Adrenal gland (tissue), 19 donors: ENCODE measurements at places on chromosomes 16 and 17.
A peak's percentile ranks its signal among the peaks of the same experiment; 100 is the strongest.

- peak; percentile 12 for DNase-seq
Observed at GRCh38 chr16:53865494-53865863, 161.5 kb downstream of the FTO start.

DNA sequence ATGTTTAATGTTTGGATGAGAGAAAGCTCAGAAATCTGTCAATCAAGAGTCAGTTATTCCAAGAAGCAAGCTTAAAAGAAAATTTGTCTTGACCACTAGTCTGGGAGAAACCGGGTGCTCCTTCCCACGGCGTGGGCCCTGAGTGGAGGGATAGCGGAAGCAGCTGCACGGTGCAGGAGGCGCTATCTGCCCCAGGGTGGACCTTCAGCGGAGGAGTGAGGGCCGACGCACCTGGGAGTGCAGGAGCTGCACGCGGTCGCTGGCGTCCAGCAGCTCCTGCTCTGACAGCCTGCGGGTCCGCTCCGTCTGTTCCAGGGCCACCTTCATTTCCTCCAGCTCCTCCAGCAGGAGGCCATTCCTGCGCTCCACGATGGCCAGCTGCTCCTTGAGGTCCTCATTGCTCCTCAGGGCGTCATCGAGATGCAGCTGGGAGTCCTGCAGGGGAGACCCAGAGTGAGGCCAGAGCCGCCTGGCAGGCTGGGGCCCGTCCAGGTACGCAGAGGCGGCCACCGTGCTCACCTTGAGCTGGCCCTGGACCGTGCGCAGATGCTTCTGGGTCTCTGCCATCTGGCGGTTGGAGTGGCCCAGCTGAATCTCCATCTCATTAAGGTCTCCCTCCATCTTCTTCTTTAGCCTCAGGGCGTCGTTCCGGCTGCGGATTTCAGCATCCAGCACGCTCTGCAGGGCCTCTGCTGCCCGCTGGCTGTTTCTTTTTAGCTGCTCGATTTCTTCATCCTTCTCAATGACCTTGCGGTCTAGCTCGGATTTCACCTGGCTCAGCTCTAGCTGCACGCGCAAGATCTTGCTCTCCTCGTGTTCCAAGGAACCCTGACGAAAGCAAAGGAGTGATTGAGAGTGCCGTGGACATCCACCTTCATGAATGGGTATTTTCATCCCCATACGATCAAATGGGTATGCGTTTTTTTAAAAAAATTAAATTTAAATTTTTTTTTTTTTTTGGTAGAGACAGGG lies 63.5 kb downstream of the MYH13 start:
- no peak for DNase-seq

GRCh38 chr17:62906881-62907280 lies 59.2 kb upstream of the TANC2 start:
- no peak for DNase-seq

DNA sequence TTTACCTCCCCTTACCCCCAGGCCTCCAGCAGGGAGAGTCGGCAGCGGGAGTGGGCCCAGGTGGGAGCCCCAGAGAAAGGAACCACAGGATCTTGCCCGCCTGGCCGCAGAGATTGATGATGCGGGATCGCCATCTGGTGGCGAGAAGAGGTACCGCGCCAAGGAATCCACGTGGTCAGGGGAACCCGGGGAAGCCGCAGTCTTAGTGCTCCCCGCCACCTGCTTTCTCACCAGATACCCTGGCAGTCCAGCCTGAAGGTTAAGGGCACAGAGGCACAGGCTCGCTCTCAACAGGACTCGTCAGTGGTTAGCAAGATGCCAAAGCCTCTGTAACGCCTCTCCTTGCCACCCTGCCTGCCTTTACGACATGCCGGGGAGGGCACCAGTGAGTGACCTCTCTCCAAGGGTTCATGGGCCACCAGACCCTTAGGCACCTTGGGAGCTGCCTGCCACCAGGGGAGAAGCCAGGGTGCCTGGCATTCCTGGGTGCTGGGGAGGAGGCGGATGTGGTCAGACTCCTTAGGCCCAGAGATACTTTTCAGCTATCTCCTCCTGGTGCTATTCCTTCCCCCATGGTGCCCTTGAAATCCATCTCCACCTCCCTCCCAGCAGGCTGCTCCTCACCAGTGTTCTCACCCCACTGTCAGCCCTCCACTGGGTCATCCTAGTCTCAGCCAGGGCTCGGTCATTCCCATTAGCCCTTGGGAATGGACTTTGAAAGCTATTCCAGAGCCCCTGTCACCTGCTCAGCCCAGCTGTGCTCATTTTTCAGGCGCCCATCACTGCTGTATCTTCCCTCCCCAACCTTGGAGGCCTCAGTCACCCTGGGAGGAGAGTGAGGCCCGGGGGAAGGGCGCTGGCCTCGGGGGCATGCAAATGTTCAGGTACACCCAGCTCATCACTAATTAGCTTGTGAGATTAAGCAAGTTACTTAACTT lies 5.5 kb upstream of the RHBDF2 start:
- peak; percentile 91 for DNase-seq

DNA sequence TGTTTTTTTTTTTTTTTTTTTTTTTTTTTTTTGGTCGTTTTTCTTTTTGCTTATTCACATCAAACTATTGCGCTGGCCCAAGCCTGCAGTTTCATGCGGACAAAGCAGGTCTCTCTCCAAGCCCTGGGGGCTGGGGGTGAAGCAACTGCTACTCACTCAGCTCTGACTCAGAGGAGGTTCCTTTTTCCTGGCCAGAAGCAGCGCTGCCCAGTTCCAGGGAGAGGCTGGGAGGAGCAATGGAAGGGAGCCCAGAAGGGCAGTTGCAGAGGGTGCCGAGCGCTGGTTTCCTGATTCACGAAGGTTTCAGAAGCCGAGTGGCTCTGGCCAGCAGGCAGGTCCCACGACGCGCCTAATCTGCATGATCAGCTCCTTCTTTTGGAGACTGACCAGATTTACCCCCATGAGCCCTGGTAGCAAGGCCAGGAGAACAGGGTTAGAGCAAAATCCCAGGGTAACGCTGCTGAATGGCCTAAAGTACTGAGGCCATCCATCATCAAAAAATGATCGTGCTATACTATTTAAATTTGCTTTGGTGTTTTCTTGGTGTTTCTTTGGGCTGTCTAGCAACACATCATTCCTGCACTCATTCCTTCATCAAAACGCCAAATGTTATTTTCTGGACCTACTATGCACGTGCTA lies 144.7 kb upstream of the SOX9 start:
- peak; percentile 65 for DNase-seq

- no peak for DNase-seq
Observed at GRCh38 chr17:39618956-39619785, 7.6 kb upstream of the PPP1R1B start.

GRCh38 chr17:33228548-33228947 lies 64.5 kb downstream of the ASIC2 start:
- DNase-seq: no peak

DNA sequence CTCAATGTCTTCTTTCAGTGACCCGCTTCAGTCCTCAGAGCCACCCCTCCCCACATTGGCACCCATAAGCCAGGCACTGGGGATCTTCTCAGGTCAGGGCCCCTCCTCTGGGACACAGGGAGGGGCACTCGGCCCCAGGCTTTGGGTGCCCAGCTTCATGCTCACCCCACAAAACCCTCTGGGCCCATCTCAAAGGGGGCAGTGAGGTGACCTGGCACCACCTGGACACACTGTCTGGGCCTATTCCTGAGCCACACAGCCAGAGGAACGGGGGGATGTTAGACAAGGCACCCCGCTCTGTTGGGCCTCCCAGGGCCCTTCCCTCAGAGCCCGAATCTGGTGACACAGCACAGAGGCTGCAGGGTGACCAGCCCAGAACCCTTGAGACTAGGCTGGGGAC lies 36.1 kb downstream of the TNFRSF13B start:
- no peak for DNase-seq

DNA sequence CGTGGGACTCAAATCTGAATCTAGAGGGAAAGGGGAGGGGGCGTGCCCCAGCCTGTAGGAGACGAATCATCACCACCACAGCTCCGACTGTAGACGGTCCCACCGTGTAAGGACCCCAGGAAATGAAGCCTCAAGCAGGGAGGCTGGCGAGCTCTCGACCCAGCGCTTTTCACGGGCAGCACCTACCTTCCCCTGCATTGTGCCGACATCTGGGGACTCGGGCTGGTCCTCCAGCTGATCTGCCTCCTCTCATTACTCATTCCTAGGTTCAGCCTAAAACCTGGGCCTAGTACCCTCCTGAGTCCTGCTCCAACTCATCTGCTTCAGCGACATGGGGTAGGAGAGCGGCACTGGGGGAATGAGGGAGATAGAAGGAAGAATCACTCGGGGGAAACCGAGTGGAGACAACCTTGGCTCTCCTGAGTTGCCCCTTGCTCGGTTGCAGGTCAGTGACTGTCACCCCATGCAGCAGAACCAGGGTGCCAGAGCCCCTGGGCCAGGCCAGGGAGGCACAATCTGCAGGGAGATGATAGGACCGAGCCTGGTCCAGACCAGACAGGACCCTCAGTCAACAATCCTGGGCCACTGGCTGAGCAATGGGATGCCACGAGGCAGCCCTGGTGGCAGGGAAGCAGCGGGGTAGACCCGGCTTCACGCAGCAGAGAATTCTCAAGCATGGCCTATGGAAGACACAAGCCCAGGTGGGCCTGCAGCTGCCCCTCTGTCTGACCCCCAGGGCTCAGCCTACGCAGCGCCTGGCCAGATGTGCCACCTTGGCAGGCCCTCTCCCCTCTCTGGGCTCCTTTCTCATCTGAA lies 833 bp upstream of the BCAR1 start:
- peak; percentile 25 for DNase-seq

DNA sequence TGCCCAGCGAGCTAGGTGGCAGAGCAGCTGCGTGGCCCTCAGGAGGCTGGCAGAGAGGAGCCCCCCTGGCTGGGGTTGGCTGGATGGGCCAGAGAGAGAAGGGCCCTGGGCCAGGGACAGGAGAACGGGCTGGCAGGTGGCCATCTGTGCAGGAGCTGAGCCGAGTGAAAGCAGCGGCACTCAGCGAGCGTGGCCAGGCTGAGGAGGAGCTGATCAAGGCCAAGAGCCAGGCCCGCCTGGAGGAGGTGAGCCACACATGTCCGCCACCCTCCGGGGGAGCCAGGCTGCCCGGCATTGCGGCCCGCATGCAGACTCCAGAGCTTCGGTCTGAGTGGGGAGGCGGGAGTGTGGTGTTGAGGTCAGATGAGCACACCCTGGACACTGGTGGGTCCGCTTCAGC lies 2.1 kb upstream of the RAC3 start:
- DNase-seq: no peak

DNA sequence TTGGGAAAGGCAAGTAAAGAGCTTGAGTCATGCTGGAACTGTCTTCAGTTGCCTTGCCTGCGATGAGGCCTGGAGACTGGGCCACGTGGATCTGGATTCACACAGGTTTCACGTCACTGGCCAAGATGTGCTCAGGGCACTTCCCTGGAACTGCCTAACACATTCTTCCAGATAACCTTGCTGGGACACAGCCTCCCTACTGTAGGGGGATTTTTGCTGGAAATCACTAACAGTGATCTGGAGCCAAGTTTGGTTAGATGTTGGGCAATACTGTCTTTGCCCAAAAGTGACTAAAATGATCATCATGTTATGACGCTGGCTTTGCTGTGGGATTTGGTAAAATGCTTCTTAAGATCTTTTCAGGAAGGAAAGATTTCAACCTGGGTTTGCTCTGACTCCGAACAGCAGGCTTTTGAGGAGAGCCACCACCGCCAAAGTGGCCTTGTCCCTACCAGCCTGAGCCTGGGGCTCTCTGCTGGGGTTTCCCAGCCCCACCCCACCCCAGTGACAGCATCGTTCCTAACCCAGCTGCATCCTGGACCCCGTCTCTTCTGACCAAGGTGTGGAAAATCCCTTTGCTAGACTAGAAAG lies 14.7 kb downstream of the C1QTNF1 start:
- peak; percentile 81 for DNase-seq

GRCh38 chr17:73824321-73824720 lies 180.1 kb upstream of the SDK2 start:
- no peak for DNase-seq

GRCh38 chr17:46901291-46901690 lies 21.7 kb upstream of the GOSR2 start:
- DNase-seq: no peak

GRCh38 chr17:6075845-6076244 lies 5.7 kb downstream of the WSCD1 start:
- no peak for DNase-seq

GRCh38 chr16:57815987-57816745 lies 13.9 kb upstream of the KIFC3 start:
- peak; percentile 93 for DNase-seq

DNA sequence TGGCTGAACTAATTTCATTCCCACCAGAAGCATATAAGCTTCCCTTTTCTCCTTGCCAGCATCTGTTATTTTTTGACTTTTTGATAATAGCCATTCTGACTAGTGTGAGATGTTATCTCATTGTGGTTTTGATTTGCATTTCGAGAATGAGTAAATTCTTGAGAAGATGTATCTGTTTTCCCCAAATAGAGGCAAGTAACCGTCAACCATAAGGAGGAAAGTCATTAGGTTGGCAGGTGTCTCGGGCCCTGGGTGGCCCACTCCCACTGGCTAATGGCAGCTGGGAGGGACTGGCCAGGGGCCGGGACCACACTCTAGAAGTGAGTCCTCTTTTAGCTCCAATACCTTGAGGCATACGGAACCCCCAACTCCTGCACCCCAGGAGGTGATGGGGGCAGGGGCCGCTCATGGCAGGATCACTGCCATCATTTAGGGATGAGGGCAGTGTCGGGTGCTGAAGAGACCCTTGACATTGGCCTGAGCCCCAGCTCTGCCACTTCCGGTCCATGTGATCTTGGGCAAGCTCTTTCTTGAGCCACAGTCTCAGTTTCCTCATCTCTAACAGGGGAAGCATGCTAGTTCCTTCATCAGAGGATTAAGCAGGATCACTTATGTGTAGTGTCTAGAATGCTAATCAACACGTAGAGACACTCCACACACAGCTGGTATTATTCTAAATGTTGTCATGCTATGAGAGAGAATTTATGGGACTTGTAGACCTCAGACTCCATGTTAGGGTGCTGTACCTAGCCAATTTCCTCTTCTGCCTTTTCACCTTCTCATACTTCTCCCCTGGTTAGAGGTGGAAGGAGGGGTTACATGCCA lies 44.3 kb downstream of the RGS9 start:
- no peak for DNase-seq

- no peak for DNase-seq
Observed at GRCh38 chr17:9612006-9612405, 33.3 kb upstream of the USP43 start.

DNA sequence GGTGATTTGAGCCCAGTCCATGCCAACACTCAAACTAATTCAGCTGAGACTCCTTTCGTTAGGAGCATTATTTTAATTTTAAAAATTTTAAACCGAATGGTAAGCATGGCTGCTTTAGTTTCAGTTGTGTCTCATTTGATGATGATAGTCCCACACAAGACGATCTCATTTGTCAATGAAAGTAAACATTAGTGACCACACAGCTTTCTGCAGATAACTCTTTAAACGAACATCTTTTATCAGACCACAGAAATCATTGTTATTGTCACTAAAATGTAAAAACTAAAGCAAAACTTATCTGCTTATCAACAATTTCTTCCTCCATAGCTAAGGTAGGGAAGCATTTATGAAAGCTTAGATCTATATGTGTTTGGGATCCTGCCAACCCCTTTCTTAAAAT lies 382.2 kb downstream of the ZFHX3 start:
- no peak for DNase-seq

DNA sequence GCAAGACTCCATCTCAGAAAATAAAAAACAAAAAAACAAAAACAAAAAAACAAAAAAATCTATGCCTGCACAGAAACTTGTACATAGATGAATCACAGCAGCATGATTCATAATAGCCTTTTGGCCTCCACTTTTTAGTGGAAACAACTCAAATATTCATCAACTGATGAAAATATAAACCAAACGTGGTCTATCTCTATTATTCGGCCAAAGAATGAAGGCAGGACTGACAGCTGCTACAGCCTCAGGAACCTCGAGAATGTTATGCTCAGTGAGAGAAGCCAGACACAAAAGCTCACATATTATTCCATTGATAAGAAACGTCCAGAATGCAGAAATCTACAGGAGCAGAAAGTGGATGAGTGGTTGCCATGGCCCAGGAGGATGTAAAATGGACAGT lies 19.8 kb downstream of the PPL start:
- no peak for DNase-seq
